ENCODE measurements at places on chromosomes 11 and 22.

DNA sequence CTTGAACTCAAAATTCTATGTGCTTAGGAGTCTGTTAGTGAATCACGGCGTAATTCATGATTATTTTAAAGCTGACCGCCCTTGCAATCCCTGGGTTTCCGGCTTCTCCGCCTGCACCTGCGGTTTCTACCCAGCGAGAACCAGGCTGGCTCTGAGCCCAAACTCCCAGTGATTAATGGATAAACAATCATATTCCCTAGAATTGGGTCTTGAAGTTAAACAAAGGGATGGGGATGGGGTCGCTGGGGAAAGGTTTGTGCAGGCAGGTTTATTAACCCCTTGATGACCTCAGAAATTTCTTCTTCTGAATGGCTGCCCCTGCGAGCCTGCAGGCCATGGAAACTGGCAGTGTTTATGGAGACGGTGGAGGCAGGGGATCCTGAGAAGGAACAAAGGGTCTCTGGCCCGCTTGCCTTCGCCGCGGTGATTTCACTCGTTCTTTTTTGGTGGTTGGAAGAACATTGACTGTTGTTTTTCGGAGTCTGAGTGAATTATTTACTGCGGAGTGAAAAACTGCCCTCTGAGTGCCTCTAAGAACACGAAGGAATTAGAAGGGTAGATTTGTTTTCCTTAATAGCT, 1000.3 kb downstream of the BRD1 start:
- DNase-seq: peak; percentile 54

DNA sequence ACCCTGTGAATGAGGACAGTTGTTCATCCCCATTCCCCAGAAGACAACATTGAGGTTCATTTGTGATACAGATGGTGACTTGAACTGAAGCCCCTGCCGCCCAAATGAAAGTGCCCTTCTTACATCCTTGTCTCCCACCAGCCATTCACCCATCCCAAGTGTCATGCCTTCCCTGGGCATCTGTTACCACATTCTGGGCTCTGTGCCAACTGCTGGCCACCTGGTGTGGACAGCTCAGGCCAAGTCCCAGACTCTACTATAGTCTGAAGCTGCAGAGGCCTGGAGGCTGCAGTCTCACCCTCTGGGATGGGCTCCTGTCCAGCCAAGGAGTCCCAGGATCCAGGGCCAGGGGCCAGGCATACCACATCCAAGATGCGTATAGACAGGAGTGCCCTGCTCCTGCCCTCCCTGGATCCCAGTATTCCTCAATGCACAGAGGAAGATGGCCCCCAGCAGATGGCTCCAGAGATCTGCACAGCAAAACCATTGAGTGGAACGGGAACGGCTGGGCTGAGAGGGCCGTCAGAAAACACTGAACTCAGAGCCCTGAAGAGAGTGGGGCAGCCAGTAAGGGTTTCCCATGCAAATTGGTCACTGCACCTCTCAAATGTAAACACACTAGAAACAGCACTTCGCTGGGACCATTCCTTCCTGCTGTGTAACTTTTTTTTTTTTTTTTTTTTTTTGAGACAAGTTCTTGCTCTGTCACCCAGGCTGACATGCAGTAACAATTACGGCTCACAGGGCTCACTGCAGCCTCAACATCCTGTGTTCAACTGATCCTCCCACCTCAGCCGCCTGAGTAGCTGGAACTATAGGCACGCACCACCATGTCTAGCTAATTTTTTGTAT, 22.8 kb downstream of the ARRB1 start:
- DNase-seq: no peak

- no peak for DNase-seq
Measured at GRCh38 chr22:27557286-27558008, 244.1 kb downstream of the MN1 start.

DNA sequence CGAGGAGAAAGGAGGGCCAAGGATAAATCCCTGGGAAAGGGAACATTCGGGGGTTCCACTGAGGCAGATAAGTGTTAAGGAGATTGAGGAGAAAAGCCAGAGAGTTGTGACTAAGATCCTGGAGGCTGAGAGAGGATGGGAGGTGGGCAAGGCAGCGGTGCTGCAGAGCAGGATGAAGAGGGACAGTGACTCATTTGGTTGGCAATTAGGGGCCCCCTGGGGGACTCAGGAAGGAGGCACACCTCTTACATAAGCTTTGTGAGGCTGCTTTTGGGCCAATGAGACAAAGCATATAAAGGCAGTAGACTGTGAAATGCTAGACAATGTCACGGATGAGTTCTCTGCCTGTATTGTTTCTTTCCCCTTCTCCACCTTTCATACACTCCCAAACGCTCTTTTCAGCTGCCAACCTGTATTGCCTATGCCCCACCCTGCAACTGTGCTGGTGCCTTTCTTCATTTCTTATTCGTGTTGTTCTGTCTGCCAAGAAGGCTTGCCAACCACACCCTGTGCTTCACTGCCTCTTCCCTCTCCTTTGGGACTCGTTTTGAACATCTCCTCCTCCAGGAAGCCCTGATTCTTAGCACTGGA, 246.8 kb upstream of the KIRREL3 start:
- no peak for DNase-seq

- DNase-seq: no peak
Measured at GRCh38 chr11:27722117-27722952, 22.1 kb upstream of the BDNF start.

DNA sequence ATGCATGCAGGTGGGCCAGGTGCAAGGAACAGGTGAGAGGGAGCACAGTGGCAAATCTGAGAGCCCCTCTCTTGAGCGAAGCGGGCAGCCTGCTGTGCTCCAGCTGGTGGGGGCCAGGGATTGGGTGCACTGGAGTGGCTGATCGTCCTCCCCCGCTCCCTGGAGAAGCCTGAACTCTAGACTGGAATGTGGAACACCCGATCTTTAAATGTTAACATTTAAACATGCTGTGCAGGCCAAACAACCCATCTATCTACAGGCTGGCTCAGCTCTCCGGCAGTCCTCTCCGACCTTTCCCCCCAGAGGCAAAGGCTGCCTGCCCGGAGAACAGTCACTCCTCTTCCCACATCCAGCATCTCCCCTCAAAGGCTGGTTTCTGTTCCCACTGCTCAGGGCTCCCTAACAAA, 5.1 kb downstream of the MRGPRF start:
- no peak for DNase-seq

GRCh38 chr11:11247576-11247975, 105.5 kb downstream of the CSNK2A3 start:
- no peak for DNase-seq

DNA sequence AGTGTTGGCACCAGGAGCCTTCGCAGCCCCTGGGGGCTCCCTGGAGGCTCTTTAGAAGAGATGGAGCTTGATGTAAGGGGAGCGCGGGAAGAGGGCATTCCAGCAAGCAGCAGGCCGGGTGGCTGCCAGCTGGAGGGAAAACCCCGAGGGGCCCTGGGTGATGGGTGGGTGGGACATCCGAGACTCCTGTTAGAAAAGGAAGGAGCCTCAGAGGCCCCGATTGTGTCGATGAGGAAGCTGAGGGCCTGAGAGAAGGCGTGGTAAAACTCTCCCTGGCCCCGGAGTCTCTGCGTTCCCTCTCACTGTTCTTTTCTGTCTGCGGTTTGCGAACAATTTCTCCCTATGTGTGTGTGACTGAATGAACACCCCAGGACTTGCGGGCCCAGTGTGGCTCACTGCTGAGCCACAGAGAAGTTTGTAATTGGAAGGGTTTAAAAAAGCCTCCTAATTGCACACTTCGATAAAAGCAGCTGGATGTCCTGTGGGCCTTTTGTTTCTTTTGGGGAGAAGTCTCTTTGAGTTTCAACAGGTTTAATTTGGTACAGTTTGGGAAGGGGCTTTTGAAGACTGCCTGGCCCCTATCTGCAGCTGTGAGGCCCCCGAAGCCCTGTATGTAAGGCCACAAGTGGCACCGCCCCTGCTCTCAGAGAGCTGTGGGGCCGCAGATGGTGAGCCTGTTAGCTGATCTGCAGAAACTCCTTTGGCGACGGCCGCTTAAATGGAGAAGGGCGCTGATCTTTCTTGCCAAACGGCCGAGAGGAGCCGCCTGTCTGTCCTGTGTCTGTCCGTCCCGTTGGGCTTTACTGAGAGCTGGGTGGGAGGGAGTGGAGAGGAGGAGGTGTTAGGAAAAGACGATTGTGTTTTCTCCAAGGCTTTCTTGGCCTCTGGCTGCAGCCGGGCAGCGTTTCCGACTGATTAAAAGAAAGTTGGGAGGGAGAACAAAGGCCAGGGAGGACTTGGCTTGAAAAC, 2.0 kb downstream of the FBLN1 start:
- DNase-seq: no peak

- DNase-seq: no peak
Measured at GRCh38 chr11:80118073-80118472, 677.2 kb upstream of the TENM4 start.

DNA sequence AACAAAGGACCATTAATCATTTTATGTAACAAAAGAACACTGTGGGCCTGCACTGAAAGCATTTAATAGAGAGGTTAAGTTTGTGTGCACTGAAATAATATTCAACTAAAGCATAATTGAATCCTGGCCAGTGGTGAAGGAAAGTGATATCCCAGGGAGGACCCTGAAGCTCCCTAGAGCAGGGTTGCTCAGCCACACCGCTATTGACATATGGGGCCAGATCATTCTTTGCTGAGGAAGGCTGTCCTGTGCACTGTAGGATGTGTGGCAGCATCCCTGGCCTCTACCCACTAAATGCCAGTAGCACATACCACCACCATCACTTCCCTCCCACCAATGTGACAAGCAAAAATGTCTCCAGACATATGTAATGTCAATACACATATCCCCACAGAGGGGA, 166.1 kb upstream of the MTNR1B start:
- DNase-seq: no peak

DNA sequence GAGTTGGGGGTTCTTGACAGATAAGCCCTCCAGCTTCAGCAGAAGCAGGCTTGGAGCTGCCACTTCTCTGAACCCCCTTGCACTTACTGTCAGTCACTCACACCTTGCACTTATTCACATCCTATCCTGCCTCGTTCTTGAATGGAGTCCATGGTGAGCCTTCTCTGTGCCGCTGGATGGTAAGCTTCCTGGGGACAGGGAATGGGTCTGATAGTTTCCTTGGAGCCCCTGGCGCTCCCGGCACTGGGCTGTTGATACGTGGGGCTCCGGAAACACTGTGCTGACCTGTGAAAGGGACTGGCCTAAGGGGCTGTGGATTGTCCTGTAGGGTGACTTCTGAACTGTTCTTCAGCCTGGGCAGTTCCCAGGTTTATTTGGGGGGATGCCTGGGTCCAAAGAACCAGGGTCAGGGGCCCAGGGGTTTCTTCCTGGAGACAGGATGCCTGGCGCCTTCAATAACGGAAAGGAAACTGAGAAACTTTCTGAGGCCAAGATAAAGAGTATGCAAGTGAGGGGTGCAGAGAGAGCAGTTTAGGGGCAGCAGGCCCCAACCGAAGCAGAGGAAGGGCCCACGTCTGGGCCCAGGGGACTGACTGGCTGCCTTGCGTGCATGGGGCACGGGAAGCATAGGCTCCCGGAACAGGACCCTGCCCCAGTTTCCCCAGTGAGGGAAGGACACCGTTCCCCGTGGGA, 709 bp upstream of the ST3GAL4 start:
- no peak for DNase-seq

GRCh38 chr11:35986947-35987346, 43.1 kb downstream of the LDLRAD3 start:
- DNase-seq: no peak

GRCh38 chr11:28043930-28044709, 63.8 kb downstream of the KIF18A start:
- DNase-seq: no peak

DNA sequence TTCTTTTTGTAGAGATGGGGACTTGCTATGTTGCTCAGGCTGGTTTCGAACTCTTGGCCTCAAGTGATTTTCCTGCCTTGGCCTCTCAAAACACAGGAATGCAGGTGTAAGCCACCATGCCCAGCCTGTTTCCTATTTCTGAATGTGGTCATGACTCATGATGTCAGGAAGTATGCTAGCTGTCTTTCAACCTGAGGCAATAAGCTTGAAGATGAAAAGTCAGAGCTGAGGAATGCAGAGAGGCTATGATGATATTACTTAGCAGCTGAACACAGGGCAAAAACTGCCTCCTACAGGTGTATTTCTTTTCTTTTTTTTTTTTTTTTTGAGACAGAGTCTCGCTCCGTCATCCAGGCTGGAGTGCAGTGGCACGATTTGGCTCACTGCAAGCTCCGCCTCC, 9.0 kb upstream of the NUCB2 start:
- no peak for DNase-seq

GRCh38 chr11:129366737-129367597, 8.7 kb upstream of the BARX2 start:
- DNase-seq: no peak

DNA sequence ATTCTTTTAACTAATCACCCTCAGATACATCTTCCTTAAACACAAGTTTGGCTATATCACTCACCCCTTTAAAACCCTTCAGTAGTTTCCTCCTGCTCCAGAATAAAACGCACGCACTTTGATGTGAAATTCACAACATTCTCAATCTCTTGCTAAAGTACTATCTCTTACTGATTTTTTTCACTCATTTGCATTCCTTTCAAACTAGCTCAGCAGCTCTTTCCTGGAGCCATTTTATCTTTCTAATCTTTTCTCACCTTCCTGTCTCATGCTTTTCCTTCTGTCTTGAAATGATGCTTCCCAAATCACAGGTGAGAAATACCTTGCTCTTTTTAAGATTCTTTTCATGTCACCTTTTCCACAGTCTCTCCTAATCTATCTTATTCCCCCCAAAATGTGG, 1074.4 kb downstream of the DLG2 start:
- no peak for DNase-seq

GRCh38 chr11:42422090-42422489, 889.7 kb upstream of the API5 start:
- DNase-seq: no peak

DNA sequence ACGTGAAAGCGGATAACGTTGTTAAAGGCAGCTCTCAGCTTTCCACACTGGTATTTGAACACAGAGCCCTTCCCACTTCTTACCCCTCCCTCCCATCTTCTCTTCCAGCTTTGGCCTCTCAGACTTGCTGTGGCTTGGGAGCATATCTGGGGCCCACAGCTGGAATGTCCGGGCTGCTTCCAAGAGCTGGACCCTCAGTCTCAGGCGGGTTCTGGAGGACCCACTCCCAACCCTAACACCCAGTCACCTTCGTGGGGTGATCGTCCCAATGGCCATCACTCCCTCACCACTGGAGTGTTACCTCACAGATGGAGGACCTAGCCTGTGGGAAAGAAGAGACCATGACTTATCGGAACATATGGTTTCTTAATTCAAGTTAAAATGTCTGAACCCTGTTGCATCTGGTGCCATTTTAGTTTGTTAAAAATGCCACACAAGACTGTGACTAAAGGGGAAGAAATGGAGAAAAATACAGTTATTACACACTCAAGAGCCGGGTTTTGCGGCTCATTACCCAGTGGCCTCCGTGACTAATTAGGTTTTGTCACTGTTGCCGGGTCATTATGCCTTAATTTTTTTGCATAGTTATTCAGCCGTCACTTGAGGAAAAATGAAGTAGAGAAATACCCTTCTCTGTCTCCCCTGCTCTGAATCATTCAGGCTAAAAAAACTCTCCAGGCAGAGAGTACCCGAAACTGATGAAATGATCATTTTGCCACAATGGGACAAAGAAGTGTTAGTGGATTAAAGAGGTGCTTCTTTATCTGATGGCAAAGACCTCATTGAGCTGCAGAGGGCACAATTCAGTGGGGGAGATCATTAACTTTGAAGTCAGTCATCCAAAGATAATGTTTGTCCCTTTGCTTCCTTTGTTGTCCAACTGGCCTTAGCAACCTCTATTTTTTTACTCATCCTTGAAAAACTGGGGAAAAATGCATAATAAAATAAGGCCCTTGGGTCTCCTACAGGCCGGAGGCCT, 87.2 kb upstream of the HTATIP2 start:
- DNase-seq: no peak

GRCh38 chr11:111735262-111736116, 30.7 kb downstream of the PPP2R1B start:
- peak; percentile 83 for DNase-seq

Measured in NCI-H2081 treated with DMSO at 0.1 percent for 48 hours (cell line).